ENCODE measurements at places on chromosomes 1 and 21. TPM values are rescaled to one million over a fixed set of nuclear protein-coding genes. Genes with fewer than 3 reads are reported as not detected.

RGS18 gene
- total RNA-seq = not detected

CD101 gene
- 1.1 TPM for total RNA-seq

DNA sequence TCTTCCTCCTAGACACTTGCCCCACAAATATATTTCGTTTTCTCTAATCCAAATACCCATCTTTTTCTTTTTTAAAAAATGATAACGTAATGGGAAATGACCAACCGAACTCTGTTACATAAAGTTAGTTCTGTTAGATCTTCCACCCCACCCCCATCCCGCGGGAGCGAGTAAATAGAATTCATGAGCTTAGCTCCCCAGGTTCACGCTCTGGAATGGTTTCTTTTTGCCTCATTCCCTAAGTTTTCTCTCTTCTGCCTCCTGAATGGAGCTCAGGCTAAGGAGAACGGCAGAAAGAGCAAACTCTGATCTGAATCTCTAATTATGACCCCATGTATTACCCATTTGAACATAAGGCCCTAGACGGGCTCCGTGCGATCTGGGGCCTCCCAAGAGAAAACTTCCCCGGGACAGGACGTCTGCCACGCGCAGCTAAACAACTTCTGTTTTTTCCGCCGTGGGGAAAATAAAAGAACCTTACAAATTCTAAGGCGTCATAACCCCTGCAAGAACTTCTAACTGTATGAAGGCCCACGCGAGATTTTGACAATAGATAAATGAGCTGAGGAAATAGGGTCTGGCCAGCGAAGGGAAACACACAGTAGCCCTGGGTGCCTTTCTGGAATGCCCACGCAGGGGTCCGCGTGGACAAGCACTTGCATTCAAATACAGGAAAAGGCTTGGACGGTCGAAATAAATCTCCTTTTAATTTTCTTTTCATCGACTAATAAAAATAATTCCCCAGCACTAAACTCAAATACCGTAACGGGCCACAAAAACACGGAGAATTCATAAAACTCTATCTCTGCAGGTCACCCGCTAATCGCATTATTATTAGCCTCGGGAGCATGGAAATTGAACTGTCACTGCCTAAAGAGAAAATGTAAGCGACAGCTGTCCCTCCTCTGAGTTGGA, 2.2 kb downstream of the TBX15 start:
- no peak for DNase-seq

BMP8B gene
- total RNA-seq = not detected

DNA sequence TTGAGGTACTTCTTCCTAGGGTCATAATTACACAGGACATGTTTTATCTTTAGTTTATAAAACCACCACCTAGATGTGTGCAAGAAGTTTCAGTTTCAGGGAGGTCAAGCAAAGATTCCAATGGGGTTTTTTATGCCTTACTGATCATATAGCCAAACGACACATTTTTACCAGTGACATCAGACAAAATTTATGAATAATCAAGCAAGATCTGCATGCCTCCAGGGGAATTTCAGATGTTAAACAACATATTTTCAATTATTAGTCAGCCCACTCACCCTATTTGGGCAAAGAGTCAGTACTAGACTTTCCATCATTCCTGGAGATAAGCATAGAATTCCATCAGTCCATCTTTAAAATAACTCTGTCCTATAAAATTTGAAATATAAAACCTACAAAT, 867.4 kb downstream of the KCNT2 start:
- DNase-seq = no peak

CLCA2 gene
- 178 TPM for total RNA-seq

NCAM2 gene
- 0.17 TPM for total RNA-seq

DNA sequence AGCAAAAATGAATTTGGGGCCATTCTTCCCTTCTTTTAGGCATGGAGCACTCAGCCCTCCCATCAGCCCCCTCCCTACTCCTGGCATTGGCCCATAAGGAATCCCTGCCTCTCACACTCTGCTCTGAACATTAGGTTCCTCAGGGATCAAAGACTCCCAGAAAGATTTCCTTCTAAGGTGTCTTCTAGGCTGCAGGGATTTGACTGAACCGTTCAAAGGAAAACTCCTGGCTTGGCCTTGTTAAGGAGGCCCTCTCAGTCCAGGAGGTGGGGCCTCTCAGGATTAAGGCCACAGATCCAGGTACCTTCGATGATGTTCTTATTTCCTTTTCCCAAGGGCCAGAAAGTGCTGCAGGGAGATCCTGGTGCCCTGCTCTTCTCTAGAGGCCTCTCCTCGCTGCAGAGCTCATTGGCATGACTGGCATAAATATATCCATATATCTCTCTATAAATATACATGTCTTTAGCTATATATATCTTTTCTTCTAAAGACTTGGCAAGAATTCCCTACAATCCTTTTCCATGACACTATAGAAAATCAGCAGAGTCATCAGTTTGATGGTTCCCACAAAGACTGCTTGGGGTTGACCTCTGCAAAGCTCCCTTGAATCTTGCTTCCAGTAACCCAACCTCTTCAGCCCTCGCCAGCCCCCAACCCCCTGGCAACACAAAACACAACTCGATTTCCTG, 59.1 kb downstream of the PLXNA2 start:
- DNase-seq = no peak

GRCh38 chr1:33683913-33684312, 180.0 kb upstream of the HMGB4 start:
- DNase-seq = no peak

NGF gene
- 1.3 TPM for total RNA-seq

- no peak for DNase-seq
Measured at GRCh38 chr1:4518621-4519020, 135.8 kb upstream of the AJAP1 start.

NAV1 gene
- total RNA-seq = 94.2 TPM

DNA sequence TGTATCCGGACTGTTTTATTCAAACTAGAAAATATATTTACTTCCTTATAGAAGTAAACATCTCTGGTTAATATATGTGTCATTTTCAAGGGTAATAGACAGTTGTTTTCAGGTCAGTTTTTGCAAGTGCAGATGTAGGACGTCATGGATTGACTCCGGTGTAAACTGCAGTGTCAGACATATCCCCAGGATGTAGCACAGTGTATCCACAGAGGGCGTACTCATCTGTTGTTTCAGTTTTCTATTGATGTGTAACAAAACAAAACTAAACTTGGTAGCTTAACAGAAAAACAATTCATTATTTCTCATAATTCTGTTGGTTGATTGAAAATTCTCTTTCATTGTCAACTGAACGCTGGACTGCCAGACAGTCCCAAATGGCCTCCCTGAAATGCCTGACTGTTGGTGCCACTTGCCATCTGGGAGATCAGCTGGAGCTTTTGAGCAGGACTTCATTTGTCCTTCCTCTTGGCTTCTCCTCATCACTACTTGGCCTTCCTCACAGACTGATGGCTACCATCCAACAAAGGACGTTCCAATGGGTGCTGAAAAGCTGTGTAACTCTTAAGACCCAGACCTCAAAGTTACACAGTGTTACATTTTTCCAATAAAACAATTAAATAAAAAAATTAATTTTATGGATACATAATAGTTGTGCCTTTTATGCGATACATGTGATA, 181.6 kb downstream of the NCAM2 start:
- no peak for DNase-seq

DNA sequence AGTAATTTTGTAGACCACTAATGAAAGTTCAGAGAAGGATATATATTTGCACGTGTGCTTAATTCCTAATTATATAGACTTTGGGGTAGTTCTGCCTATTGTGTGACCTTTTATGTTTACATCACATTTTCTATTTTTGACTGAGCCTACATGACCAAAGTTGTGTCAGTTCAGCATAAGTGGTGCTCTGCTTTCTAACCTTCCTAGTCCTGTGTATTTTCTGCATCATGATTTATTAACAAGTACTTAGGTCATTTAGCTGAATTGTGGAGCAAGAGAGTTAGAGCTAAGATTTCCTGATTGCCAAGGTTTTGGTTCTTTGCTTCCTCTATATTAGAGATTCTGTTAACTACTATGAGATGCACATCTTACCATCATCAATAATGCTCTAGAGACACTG, 176.0 kb downstream of the C1orf21 start:
- no peak for DNase-seq

PAPPA2 gene
- total RNA-seq = 14.9 TPM

DNA sequence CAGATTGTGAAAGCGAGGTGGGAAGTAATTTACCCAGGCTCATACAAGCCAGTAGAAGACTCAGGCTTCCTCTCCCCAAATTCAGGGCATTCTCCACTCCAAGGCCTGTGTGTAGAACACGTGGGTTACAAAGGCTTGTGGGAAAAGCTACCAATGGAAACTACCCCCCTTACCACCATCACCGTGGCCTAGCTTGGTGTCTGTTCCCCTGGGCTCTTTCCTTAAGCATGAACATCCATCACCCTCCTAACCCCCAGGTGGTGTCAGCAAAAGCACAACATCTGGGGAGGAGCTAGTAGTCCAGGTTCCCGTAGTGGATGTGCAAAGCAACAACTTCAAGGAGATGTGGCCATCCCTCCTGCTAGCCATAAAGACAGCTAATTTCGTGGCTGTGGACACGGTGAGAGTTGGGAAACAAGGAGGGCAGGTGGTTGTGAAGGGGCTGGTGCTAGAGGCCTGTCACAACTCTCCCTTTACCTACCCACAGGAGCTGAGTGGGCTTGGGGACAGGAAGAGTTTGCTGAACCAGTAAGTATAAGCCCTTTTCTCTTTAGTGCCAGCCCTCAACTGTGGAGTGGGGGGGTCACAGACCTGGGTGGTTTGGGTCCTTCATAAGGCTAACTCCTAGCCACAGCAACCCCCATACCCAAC, 701 bp upstream of the MUTYH start:
- no peak for DNase-seq

Data from mammary epithelial cell (primary cell).